Naive thymus-derived CD4-positive, alpha-beta T cell (primary cell): ENCODE measurements at places on chromosomes 11 and 22. TPM values are rescaled to one million over a fixed set of nuclear protein-coding genes. Genes with fewer than 3 reads are reported as not detected.

Gene OR8A1
- not detected for total RNA-seq

Gene API5
- 136 and 138 TPM in 2 replicates for total RNA-seq

Gene GP1BB
- 0.40 TPM for total RNA-seq

Gene LIPT2
- 5.6 TPM for total RNA-seq

Gene FADS3
- total RNA-seq, result 2.1 TPM

Gene EIF3L
- 383 and 390 TPM in 2 replicates for total RNA-seq

Gene LYVE1
- total RNA-seq, result not detected

Gene C1QTNF5
- not detected for total RNA-seq

DNA sequence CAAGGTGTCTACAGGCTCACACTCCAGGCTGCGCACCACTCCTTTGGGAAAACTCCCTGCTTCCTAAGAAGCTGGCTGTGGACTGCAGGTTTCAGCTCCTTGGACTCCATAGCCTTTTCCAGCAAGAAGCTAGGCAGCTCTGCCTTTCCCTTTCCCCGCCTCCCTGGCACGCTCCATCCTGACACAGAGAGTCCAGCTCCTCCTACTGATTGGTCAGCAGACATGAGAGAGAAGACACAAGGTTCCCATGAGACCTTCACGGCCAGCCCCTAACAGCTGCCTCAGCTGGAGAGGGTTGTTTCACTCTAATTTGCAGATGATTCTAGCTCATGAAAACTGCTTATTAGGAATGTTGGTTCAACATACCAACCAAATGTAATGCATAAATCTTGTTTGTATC is 27.6 kb downstream of the TENM4 start:
- no peaks in the 10 kb centered on the region for H3K36me3 ChIP-seq
- no peak for DNase-seq
- no peaks in the 10 kb centered on the region for H3K4me1 ChIP-seq
- H3K27me3 ChIP-seq, result no peaks in the 10 kb centered on the region
- no peak overlapping the region for H3K4me3 ChIP-seq

DNA sequence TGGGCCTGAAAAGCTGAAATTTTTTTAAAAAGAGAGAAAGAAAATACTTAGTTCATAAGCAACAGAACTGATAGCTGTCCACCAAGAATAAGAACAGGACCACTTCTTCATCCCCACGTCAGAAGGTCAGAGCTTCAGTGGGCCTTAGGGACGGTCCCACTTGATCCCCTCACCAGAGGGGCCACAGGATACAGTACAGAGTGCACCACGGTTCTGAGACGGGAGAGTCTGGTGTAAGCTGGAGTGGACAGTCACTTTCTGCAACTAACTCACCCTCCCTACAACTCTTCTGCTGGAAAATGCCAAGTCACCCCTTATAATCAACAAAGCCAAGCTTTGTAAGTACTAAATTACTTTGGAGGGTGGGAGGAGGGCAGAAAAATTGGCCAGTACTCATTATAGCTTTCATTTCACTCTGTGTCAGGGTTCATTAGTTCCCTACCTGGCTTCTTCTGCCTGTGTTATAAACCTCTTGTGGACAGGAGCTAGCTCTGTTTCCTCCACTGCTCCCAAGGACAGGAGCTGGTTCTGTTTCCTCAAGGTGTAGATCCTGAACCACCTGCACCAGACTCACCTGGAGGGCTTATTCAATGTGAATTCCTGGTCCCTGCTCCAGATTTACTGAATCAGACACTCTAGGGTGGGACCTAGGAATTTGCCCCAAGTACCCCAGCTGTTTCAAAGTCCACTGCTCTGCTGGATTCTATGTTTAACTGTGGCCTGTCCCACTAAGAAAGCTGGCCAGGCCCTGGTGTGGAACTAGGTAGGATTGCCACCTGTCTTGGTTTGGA is 39.6 kb downstream of the SCGB1A1 start:
- H3K4me1 ChIP-seq, result no peaks in the 10 kb centered on the region
- H3K27me3 ChIP-seq, result no peaks in the 10 kb centered on the region
- H3K4me3 ChIP-seq, result no peak overlapping the region
- no peaks in the 10 kb centered on the region for H3K36me3 ChIP-seq

- H3K4me1 ChIP-seq, result no peaks in the 10 kb centered on the region
- H3K27ac ChIP-seq, result no peak overlapping the region
- H3K36me3 ChIP-seq, result no peaks in the 10 kb centered on the region
- peak overlapping the region; percentile 61 for H3K4me3 ChIP-seq
Observed at GRCh38 chr11:13487661-13488030, 8.2 kb downstream of the PTH start.

DNA sequence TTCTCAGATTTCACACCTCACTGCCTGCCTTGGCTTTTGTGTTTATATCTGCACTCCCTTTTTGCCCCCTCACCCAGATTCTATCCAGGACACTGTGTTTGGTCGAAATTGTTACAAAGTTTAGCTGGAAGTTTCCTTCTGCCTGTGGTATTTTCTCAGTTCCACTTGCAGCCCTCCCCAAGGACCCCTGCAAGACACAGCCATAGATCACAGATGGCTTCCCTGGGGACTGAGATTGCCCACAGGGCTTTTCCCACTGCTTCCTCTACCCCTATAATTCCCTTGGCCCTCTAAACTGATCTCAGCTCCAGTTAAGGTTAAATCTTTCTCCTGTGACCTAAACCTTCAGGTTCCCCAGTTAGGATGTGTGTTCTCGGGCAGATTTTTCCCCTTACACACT is 146.1 kb upstream of the C11orf87 start:
- no peak overlapping the region for H3K4me3 ChIP-seq
- H3K27me3 ChIP-seq, result no peaks in the 10 kb centered on the region
- H3K36me3 ChIP-seq, result no peaks in the 10 kb centered on the region
- H3K4me1 ChIP-seq, result no peaks in the 10 kb centered on the region

DNA sequence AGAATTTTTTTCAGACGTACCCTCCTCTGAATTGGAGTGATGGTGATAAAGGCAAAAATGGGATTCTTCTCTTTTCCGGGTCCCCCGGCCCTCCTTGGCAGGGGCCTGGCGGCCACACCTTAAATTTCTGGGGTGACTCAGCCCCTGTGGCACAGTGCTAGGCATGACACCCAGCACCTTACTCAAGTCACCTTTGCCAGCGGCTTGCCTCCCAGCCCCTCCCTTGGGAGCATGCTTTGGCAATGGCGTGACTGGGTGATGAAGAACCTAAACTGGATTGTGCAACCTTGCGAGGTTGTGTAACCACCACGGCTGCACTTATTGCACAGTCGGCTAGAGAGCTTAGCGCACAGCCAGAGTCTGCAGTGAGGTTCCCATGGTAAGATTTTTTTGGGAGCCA is 16.2 kb upstream of the LDLRAD3 start:
- H3K27ac ChIP-seq, result no peak overlapping the region
- H3K4me1 ChIP-seq, result no peaks in the 10 kb centered on the region
- H3K27me3 ChIP-seq, result no peaks in the 10 kb centered on the region
- H3K36me3 ChIP-seq, result no peaks in the 10 kb centered on the region
- no peak overlapping the region for H3K4me3 ChIP-seq
- no peak for DNase-seq

DNA sequence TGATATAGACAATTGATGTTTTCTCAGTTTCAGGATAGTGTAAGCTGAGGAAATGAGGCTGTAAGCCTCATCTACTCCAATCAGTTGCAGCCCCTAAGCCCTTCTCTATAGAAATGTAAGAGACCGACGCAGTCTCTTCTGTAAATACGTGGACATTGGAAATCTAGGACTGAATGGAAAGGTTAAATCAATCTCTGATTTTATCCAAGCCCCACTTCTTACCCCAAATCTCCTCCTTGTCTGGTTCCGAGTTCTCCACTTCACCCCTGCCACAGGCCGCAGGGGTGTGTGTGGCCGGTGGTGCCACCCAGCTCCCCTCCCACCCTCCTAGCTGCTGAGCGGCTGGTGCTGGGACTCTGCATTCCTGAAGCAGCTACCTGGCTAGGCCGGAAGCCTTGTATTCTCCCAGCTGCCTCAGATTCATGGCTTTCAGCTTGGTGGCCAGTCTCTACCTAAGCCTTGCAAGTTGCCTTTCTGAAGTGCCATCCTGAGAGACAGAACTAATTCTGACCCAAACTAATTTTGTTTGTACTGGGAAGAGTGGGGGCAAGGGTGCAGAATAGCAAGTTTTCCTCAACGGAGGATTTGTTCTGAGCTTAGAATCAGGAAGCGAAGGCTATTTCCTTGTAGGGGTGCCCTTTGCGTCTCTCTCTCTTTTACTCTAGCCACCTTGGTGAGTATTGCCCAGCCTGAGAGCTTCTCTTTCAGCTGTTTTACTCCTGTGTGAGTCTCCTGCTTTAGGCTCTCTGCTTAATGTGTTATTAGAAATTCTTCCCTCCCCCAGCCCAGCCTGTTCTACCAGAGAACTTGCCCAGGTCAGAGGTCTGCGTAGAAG is 749 bp downstream of the VWA5A start:
- peak overlapping the region; percentile 41 for H3K27ac ChIP-seq
- no peaks in the 10 kb centered on the region for H3K36me3 ChIP-seq
- H3K27me3 ChIP-seq, result no peaks in the 10 kb centered on the region
- peaks cover 8% of the 10 kb centered on the region for H3K4me1 ChIP-seq
- H3K4me3 ChIP-seq, result peak overlapping the region; percentile 89

DNA sequence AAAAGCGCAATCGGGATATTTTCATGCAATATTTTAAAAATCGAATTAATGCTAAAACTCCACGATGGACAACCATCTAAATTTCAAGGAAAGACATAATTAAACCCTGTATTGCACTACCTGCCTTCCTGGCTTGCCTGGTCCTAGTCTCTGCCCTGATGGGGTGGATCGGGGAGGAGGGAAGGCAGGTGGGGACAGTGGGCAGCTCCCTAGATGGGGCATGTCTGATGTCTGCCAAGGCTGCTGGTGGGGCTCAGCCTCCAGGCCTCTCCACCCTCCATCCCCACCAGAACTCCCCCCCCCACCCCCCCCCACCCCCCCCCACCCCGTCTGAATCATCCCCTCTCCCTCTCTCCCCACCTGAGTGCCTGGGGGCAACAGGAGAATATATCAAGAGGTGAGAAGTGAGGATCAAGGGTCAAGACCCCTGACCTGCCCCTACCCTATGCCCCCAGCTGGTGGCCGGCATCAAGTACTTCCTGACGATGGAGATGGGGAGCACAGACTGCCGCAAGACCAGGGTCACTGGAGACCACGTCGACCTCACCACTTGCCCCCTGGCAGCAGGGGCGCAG is 650 bp downstream of the CST6 start:
- DNase-seq, result no peak
- no peaks in the 10 kb centered on the region for H3K36me3 ChIP-seq

DNA sequence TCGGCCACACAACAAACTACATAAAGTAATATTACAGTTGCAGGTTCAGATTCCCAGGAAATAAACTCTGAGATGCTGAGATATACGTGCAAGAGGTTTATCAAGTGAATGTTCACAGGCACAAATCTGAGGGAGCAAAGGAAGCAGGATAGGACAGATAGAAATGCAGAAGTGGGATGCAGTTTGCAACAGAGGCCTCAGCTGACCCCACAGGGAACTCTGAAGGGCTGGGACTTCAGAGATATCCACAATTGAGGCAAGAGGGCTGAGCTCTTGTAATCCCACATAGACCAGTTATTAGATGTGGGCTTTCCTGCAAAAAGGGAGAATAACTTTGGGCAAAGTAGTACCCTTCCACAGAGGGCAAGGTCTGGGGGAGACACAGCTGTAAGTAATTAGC is 25.4 kb upstream of the ARHGAP20 start:
- H3K36me3 ChIP-seq, result no peaks in the 10 kb centered on the region
- no peaks in the 10 kb centered on the region for H3K4me1 ChIP-seq
- H3K27ac ChIP-seq, result no peak overlapping the region
- H3K27me3 ChIP-seq, result no peaks in the 10 kb centered on the region

- H3K27ac ChIP-seq, result no peak within 1 kb of the TSS
- H3K36me3 ChIP-seq, result no peaks in the 10 kb centered on the region
- H3K27me3 ChIP-seq, result no peaks in the 10 kb centered on the region
Observed at GRCh38 chr11:62269654-62270278, at the start of gene SCGB2A2. Gene SCGB2A2, plus strand, starts transcription at chr11:62270158. Its CDS starts 59 bp downstream, at chr11:62270217.

DNA sequence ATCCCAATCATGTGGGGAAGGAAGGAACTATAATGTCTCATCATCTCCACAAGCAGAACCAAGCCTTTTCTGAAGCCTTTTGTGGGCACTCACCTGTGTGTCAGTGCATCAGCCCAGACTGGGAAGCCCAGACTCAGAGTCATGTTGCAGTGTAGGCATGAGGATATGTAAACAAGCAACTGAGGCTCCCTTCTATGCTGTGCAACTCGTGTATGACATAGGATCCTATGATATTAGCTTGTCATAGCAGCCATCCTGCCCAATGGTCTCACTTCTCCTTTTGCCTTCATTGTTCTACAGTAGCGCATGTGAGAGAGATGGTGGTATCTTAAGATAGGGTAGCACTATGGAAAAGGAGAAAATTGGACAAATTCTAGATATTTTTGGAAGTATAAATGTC is 103.4 kb upstream of the OLFML1 start:
- no peaks in the 10 kb centered on the region for H3K27me3 ChIP-seq
- H3K4me3 ChIP-seq, result no peak overlapping the region
- DNase-seq, result no peak
- no peak overlapping the region for H3K27ac ChIP-seq

GRCh38 chr11:22860241-22860640 is at the start of gene CCDC179:
Gene CCDC179, minus strand, starts transcription at chr11:22860474. Its CDS starts 53 bp downstream, at chr11:22860421.
- H3K4me3 ChIP-seq, result no peak within 1 kb of the TSS
- no peaks in the 10 kb centered on the region for H3K36me3 ChIP-seq
- no peaks in the 10 kb centered on the region for H3K27me3 ChIP-seq
- H3K4me1 ChIP-seq, result no peaks in the 10 kb centered on the region
- no peak for DNase-seq
- no peak within 1 kb of the TSS for H3K27ac ChIP-seq

- H3K36me3 ChIP-seq, result no peaks in the 10 kb centered on the region
- H3K4me3 ChIP-seq, result no peak overlapping the region
- H3K4me1 ChIP-seq, result no peaks in the 10 kb centered on the region
- DNase-seq, result no peak
Observed at GRCh38 chr11:128902515-128903066, 11.4 kb downstream of the KCNJ5 start.

DNA sequence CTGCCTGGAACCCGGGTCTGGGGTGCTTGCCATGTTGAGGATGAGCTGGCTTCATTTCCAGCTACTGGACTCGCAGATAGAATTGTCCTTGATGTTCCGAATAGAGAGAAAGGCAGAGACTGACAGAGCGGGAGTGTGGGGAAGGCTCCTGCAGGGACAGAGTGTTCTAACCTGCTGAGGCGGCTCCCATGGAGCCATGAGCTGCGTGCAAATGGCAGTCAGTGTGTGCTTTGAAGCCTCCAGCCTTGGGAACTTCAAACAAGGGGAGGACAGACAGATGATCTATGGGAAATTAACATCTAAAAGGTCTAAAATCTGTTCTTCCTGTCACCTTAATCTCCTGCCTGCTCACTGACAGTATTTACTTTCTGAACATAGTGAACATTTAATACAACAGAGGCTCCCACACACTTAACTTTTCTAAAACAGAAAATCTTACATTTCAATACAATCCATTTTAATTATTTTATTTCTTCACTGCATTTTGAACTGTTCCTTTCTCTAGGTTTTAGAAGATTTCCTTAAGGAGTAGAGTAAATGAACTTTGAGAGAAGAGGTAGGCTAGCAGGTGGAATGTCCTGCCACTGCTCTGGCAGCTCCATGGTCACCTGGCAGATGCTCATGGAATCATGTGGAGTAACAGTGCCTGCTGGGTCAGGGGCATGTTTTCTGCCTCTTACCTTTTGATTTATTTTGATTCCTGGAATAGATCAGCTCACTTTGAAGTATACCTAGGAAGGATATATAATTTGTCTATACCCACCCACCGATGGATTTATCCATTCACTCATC is 481.7 kb downstream of the NTM start:
- no peaks in the 10 kb centered on the region for H3K4me1 ChIP-seq
- no peak overlapping the region for H3K4me3 ChIP-seq
- no peak overlapping the region for H3K27ac ChIP-seq
- no peak for DNase-seq
